ENCODE measurements at places on chromosomes 16 and 17.

- no peak for DNase-seq
Measured at GRCh38 chr16:71216714-71217113, 13.8 kb downstream of the HYDIN start.

- DNase-seq: no peak
Measured at GRCh38 chr16:56985288-56985961, 3.9 kb upstream of the NLRC5 start.

- peak; percentile 91 for DNase-seq
Measured at GRCh38 chr17:37047631-37048104, 98.9 kb downstream of the AATF start.

DNA sequence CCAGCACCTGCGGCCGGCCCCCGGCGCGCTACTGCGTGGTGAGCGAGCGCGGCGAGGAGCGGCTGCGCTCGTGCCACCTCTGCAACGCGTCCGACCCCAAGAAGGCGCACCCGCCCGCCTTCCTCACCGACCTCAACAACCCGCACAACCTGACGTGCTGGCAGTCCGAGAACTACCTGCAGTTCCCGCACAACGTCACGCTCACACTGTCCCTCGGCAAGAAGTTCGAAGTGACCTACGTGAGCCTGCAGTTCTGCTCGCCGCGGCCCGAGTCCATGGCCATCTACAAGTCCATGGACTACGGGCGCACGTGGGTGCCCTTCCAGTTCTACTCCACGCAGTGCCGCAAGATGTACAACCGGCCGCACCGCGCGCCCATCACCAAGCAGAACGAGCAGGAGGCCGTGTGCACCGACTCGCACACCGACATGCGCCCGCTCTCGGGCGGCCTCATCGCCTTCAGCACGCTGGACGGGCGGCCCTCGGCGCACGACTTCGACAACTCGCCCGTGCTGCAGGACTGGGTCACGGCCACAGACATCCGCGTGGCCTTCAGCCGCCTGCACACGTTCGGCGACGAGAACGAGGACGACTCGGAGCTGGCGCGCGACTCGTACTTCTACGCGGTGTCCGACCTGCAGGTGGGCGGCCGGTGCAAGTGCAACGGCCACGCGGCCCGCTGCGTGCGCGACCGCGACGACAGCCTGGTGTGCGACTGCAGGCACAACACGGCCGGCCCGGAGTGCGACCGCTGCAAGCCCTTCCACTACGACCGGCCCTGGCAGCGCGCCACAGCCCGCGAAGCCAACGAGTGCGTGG lies 1.5 kb downstream of the NTN1 start:
- DNase-seq: no peak

DNA sequence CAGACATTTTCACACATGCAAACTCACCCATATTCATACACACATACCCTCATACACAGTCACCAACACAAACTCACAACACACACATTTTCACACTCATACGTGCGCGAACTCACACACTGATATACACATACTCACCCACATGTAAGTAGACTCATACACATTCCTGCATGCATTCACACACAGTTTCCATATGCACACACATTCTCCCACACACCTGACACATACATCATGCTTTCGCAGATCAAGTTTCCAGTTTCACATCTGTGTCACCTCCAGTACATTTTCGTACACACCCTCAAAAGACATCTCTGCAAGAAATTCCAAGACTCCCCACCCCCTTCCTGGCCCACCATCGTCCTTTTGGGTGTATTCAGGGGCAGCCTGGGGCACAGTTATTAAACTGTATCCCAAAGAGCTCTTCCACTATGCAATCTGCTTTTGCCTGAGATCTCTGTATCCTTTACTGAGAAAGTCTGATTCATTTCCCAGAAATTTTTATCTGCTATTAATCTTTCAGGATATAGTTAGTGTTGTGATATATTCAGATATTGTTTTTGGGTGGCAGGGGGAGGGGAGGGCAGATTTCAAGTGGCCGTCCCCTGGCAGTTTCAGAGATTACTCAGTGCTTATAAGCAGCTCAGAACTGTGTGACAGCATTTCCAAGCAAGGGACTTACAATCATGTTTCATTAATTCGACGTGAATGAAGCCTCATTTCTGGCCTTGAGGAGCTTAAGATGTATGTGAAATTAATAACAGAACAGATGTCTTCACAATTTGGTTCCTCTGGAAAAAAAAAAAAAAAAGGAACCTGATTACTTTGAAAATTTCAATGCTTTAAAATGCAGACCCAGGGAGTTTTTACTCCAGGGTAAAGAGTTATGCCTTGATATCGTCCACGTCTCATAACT lies 35.3 kb upstream of the MMP2 start:
- DNase-seq: no peak
